Stimulated activated CD4-positive, alpha-beta T cell treated with anti-CD3 and anti-CD28 coated beads, Interleukin-1b, Interleukin-23, amount 100 ng/mL, for 1 hour (primary cell): ENCODE measurements at places on chromosomes 6 and 20.

- no peak for DNase-seq
Observed at GRCh38 chr20:6299456-6299855, 176.6 kb upstream of the FERMT1 start.

- no peak for DNase-seq
Observed at GRCh38 chr6:156618600-156619205, 158.5 kb upstream of the ARID1B start.

DNA sequence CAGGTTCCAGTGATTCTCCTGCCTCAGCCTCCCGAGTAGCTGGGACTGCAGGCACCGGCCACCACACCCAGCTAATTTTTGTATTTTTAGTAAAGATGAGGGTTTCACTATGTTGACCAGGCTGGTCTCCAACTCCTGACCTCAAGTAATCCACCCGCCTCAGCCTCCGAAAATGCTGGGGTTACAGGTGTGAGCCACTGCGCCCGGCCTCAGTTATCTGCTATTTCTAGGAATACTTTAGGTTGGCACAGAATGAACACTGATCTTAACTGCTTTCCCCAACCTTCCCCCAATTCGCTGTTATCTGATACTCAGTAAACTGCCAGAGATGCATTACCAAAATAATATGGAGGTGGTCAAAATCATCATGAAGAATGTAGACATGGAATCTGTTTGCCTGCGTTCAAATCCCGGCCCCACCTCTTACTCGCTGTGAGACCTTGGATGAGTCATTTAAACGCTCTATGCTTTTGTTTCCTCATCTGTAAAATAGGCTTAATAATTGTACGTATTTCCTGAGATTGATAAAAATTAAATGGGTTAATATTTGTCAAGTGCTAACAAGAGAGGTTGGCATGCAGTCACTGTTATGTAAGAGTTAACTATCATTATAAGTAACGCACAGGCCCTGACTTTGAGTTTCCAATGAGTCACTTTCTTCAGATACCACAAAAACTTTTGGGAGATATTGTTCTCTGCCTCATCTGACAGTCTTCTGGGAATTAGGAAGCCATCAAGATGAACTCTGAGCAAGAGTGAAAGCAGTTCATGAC is 44.5 kb upstream of the NCOA3 start:
- no peak for DNase-seq

DNA sequence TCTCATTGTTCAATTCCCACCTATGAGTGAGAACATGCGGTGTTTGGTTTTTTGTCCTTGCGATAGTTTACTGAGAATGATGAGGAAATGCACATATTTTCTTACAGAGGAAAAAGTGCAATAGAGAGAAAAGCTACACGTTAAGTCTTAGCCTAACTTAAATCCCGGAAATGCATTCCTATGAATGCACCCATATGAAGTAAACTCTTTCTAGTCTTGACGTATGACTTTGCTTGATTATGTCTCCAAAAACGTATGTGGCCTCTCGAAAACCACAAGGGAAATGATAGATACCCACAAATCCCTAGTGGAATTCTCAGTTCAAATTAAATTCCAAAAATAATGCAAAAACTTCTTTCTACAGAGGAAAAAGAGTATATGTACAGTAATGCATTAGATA is 90.7 kb upstream of the SASH1 start:
- DNase-seq: no peak

GRCh38 chr6:28922821-28923317 is 916 bp downstream of the TRIM27 start:
- no peak for DNase-seq

- DNase-seq: no peak
Observed at GRCh38 chr6:15431762-15432483, 186.1 kb downstream of the JARID2 start.

GRCh38 chr6:71168233-71168765 is 120.3 kb upstream of the OGFRL1 start:
- no peak for DNase-seq

- DNase-seq: no peak
Observed at GRCh38 chr6:33990061-33990541, 155.8 kb downstream of the GRM4 start.

- DNase-seq: no peak
Observed at GRCh38 chr20:45090481-45090880, 10.4 kb downstream of the KCNS1 start.

GRCh38 chr6:45027126-45027525 is 301.0 kb upstream of the RUNX2 start:
- DNase-seq: no peak

GRCh38 chr6:152271776-152272464 is 365.2 kb downstream of the SYNE1 start:
- DNase-seq: no peak

DNA sequence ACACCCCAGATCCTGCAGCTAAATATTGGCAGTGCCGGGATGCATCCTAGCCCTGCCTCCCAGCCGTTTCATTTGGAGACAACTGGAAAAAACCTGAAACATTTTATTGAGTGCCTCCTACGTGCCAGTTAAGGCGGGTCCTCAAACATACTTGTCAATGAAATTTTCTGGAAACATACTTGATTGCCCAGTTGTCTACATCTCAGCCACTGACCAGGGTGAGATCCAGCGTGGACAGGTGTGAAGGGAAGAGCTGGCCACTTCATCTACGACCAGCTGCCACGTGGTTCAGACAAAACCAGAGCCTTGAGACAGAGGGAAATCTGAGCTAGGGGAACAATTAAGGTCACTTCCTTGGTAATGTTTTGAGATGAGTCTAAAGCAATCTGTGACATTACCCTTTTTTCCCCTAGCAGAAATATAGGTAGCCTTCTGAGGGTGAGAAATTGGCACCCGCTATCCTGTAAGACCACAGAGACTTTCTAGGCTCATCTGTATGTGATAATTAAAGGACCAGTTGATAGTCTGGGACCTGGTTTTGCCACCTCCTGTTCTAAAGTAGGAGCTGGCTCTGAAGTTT is 116.3 kb upstream of the MTHFD1L start:
- no peak for DNase-seq

DNA sequence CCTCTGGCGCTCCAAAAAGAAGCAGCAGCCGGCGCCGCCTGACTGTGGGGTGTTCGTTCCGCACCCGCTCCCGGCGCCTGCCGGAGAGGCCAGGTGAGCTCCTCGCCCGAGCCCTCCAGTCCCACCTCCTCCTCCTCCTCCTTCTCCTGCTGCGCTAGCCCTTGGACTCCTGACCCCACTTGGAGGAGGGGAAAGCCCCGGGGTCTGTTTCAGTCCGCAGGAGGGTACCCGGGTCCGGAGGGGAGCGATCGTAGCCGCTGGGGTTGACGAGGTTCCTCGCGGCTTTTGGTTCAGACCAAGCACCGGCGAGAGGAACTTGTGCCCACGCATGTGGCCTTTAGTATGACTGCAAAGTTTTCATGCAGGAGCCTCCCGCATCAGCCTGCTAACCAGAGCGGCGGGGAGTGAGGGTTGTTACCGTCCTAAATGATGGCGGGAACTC is 493 bp downstream of the CRYBG1 start:
- DNase-seq: no peak

GRCh38 chr6:26175428-26176181 is 88.4 kb downstream of the HFE start:
- no peak for DNase-seq

DNA sequence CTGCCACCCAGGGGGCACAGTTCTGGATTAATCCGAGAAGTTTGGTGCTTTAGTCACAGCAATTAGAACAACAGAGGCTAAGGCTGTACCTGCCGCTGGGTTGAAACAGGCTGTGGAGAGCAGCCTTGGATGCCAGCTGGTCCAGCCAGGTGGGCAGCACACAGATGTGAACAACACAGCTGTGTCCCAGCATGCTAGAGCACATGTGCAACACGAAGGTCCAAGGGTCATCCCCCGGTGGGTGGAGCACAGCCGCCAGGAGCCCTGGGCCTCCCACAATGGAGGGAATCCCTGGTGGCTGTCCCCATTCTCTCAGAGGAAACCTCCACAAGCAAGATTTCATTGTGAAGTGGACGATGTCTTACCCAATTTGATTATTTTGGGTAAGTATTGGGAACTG is 99.2 kb upstream of the SYNDIG1 start:
- no peak for DNase-seq

GRCh38 chr20:35490736-35491181 is 35.4 kb downstream of the CEP250 start:
- DNase-seq: peak; percentile 11

- no peak for DNase-seq
Observed at GRCh38 chr6:56241124-56241802, 6.1 kb downstream of the COL21A1 start.

- DNase-seq: no peak
Observed at GRCh38 chr6:16450285-16450684, 211.9 kb downstream of the GMPR start.

DNA sequence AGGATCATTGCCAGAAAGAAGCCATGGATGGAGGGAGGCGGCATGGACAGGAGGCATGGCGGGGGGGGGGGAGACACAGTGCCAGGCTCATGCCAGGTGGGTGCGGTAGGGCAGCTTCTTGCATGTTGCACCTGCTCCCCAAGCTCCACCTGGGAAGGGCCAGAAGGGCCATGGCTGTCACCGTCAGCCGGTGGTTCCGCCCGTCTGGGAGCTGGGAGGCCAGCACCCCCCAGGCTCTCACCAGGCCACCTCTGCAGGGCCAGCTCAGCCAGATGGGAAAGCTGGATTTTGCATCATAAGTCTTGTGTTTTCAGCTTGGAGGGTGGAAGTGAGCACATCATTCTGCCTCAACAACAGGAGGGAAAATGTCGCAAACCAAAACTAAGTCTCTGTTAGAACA is 404.7 kb downstream of the TAF4 start:
- DNase-seq: no peak

DNA sequence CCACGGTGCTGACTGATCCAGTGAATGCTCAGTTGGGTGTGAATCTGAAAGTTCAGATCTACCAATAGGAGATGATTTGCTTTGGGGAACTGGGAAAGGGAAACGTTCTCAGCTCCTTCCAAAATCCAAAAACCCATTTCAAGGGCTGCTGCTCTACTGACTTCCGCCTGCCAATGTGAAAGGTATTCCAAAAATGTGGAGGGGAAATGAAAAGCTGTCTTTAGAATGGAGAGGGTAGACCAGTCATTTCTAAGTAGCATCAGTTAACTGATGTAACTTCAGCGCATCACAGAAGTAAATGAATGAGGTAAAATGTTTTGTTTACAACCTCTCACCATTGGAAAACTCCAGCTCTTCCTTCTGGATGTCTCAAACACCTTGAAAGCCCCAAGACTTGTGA is 19.6 kb upstream of the EYA2 start:
- no peak for DNase-seq

- DNase-seq: no peak
Observed at GRCh38 chr6:105099371-105099770, 80.4 kb downstream of the POPDC3 start.

DNA sequence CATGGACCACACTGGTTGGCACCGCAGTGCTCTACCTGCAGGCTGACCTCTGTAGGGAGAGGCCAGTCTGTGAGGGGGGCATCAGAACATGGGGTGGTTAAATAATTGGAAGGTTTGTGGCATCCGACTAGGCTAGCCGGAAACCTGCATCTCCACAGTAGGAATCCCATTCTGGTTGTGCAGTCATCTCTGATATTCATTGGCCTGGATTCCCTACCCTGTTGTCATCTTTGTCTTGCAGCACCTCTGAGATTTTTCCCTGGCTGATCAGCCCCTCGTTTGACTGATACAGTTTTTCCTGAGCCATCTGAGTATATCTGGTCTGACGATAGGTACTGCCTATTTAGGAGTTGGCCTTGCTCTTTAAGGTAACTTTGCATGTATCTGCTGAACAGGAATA is 259.4 kb downstream of the TMEM242 start:
- no peak for DNase-seq

- no peak for DNase-seq
Observed at GRCh38 chr6:7129784-7130569, 22.2 kb downstream of the RREB1 start.

DNA sequence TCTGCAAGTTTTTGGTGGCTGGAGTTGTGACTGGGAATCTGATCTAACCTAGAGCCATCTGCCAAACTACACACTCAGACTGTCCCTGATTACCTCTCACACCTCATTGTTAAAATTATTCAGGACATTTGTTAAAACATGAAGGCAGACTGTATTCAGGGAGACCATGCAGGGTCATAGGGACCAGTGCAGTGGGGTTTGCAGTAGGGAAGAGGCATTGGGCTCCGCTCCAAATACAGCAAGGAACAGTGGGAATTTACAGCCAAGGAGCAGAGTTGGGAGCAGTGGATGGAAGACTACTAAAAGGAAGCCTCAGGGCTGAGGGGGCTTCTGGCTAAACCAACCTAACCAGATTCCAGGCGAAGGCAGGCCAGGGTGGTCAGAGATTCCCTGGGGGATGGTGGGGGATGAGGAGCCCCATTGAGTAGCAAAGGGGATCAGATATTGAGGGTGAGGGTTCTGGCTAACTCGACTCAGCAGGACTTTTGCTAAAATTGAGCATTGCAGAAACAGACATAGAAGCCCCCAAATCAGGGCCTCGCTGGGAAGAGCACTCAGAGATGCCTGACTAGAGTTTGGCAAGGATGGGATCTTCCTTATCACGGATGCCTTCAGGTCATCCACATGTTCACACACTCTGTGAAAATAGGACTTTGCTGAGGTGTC is 172.0 kb downstream of the ZDHHC14 start:
- no peak for DNase-seq

DNA sequence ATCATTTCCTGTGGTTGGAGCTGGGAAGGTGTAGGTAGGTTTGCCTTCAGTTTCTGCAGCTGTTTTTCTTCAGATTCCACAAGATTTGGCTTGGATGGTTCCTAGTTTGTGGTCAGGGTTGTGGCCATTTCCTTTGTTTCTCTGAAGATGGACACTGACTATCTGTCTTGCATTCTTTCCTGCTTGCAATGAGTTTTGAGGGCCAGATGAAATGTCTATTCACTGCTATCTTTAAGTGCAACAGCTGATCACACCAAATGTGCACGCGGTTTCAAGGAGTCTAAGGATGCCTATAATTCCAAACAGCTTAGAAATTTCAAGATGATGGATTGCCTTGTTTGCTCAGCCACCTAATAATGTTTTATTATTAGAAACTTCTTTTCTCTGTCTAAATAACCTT is 28.4 kb downstream of the IL20RA start:
- no peak for DNase-seq

GRCh38 chr6:125994670-125995488 is 8.5 kb downstream of the TRMT11 start:
- no peak for DNase-seq

- no peak for DNase-seq
Observed at GRCh38 chr20:56956534-56956933, 309.9 kb downstream of the BMP7 start.

- DNase-seq: no peak
Observed at GRCh38 chr20:51164731-51165130, 141.8 kb upstream of the KCNG1 start.

GRCh38 chr6:125356884-125357283 is 55.1 kb upstream of the HDDC2 start:
- DNase-seq: no peak

DNA sequence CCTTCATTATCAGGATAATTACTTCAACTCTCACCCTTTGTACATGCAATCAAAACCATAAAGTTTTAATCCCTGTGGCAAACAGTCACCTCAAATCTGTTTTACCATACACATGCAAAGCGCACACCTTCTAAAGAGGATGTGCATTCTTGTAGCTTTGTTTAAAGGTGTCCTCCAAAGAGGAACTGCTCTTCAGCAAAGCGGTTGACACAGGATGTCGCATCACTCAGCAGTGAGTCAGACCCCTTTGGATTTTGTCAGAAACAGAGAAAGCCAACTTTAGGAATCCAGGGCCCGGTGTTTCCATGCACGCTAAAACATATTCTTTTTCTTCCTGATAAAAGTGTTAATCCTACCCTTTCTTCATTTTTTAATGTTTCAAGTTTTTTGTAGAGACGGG is 268.3 kb upstream of the ARID1B start:
- DNase-seq: no peak
